Non-pigmented ciliary epithelial cell (primary cell): ENCODE measurements at places on chromosomes 7 and 10.

DNA sequence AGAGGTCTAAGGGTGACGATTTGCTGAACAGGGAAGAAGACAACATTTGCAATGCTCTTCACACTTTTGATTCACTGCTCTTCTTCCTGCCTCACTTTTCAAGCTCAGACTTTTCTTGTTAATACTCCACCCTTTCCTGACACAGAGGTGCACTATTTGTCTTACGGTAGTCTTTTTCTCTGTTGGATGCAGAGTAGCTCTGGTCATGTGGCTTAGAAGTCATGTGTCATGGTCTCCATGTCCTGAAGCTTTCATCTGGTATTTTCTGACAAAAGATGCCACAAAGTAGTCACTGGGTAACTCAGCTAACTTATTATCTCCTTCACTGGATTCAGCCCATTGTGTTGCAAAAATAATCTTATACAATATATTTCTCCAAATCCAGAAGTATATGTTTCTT is 149.1 kb downstream of the TFEC start:
- DNase-seq = no peak

DNA sequence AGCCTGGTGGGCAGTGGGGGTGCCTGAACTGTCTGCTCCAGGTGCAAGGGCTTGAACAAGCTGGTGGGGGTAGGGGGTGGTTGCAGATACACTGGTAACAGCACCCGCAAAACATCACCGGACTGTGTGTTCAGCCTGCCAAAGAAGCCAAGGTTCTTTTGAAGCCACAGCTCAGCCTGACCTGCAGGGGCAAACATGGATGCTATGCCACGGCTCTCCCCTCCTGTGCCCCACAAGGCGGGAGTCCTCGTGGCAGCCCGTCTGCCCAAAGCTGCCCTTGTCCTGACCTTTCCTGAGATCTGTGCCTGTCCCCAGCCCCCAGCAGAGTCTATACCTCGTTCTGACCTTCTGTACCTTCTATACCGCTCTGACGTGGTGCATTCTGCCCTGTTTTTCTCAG is 285.7 kb downstream of the GLRX3 start:
- DNase-seq = no peak

GRCh38 chr10:124588736-124589490 is 127.3 kb downstream of the LHPP start:
- no peak for DNase-seq

DNA sequence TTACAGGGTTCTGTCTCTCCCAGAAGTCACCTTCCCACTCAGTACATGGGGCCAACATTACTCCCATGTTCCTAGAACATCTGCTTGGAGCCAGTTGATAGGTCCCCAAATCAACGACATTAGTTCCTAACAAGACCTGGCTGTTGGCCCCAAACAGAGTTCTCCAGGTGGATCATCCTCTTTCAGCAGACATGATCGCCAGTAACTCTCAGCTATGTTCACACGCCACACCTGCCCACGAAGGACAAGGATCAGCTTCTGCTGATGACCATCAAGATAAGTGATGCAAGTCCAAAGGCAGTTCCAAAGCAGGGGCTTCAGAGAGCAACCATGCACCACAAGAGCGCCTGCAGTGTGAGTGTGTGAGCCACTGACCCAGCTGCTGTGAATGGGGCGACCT is 11.0 kb downstream of the ZNF777 start:
- DNase-seq = no peak

DNA sequence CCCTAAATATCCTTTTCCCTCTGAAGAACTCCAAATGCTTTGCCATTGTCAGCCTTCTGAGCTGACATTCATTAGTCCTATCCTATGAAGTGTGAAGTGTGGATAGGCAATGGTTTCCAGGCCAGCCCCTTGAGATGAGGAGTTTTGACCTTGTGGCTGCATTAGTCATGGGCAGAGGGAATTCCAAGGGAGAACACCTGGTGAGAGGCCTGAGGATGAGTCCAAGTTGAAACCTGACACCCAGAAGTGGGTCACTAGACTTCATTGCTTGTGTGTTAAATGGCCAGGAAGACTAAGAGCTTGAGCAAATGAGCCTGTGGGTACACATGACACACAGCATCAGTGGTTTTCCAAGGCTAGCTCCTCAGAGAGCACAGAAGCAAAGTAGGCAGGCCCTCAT is 260.8 kb downstream of the SKAP2 start:
- no peak for DNase-seq

- DNase-seq = no peak
Observed at GRCh38 chr10:28743576-28743975, 66.3 kb downstream of the BAMBI start.

GRCh38 chr7:108167460-108167859 is 37.3 kb upstream of the LAMB4 start:
- no peak for DNase-seq

GRCh38 chr10:133258066-133258817 is 18.4 kb downstream of the ADAM8 start:
- DNase-seq = no peak

- DNase-seq = no peak
Observed at GRCh38 chr7:133587903-133588302, 335.0 kb downstream of the EXOC4 start.

DNA sequence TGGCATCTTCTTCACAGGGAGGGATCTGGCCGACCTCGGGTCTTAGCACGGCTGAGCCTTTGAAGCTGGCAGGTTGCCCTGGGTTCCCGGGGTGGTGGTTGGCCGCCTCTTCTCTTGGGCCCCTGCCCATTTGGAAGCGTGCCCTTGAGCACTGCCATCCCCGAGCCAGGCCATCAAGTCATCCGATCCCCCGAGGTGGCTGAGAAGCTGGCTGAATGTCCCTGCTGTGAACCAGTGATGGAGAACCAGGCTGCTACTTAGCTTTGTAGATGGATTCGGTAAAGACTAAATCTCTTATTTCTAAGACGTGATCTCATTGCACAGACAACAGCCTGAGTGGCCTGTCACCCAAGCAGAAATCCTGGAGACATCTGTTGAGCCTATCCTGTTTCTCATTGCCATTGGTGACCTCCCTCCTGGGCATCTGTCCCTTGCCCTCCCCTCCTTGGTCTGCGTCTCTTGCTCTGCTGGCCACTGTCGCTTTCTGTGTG is 74.3 kb downstream of the GRK5 start:
- DNase-seq = no peak

- no peak for DNase-seq
Observed at GRCh38 chr10:89241026-89241425, 10.5 kb downstream of the LIPA start.

GRCh38 chr10:28375399-28376354 is 72.8 kb upstream of the MPP7 start:
- DNase-seq = peak; percentile 48

GRCh38 chr10:123035467-123036086 is 26.8 kb downstream of the ACADSB start:
- no peak for DNase-seq

DNA sequence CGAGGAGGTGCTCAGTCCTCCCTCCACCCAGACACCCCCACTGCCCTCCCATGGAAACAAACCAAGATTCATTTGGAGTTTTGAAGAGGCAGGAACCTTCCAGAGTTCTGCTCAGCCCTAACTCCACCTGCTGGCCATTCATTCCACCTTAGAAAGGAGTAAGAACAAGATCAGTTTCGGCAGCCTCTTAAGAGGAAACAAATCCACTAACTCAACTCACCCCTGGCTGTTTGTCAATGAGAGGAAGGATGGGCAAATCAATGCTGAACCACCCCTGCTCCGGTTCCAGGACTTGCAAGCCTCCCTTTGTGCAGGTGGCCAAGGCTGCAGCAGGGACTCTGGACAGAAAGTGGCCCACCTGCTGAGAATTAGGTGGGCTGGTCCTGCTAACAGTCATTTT is 26.2 kb downstream of the CCDC3 start:
- DNase-seq = no peak

- DNase-seq = no peak
Observed at GRCh38 chr7:7761340-7761973, 43.0 kb upstream of the RPA3 start.
